Stimulated activated CD8-positive, alpha-beta memory T cell treated with anti-CD3 and anti-CD28 coated beads, Interleukin-4, amount 100 ng/mL, for 1 hour (primary cell): ENCODE measurements at places on chromosomes 16 and 17.

DNA sequence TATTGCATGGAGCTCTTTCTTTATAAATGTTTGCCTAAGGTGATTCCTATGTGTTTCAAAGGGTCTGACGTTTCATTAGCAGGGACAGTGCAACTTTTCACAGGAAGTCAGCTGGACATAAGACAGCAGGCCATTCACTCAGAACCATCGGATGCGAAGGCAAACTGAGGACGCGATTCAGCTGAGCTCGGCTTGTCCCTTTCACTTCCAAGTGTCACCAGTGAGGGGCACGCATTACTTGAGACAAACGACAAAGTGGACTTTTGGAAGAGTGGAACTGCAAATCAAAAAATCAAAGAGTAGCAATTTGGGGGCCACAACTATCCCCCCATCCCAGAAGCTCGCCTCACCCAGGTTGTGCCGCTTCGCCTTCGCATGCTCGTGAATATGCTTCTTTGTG lies 14.6 kb downstream of the USP22 start:
- no peak for DNase-seq

- DNase-seq, result no peak
Measured at GRCh38 chr16:88331989-88332920, 50.5 kb upstream of the ZNF469 start.

- DNase-seq, result no peak
Measured at GRCh38 chr16:57385083-57385482, 12.8 kb downstream of the CX3CL1 start.

DNA sequence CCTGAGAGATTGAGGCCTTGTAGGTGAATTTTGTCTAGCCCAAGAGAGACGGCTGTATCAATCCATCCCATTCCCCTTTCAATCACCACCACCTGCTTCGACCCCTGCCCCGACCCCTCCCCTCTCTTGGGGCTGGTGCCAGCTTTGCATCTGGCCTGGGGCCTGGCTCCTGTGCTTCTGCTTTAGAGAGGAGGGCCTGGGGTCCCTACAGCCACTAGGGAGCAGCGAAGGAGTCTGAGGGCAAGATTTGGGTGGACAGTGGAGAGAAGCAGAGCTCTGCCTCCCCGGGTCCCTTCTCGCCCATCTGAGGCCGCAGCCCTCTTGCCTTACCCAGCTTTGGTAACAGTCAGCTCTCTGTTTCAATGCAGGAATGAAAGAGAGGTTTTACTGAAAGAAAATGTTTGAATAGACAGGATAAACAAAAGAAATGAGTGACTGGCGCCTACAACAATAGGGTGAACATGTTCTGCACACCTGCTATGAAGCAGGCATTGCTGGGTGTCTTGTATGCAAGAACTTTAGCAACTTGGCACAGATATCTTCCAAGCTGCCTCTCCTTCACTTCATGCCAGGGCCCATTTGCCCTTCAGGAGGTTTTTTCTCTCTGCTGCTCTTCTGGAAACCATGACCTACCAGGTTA lies 57.4 kb downstream of the SLC47A1 start:
- no peak for DNase-seq

DNA sequence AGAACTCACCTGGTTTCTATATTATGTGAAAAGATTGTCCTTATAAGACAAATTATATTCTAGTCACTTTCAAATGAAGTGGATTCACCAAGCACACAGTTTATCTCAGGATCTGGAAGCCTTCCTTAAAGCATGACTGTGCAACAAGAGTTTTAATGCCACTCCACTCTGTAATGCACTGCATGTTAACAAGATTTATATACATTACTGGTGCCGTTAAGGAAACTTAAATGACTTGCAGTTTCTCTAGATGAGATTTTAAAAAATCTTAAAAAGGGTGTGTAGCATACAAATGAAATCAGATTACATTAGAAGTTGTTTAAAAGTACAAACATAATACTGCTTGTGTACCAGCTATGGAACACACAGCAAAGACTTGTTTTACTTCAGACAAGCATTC lies 150.8 kb downstream of the SNX11 start:
- DNase-seq, result no peak

DNA sequence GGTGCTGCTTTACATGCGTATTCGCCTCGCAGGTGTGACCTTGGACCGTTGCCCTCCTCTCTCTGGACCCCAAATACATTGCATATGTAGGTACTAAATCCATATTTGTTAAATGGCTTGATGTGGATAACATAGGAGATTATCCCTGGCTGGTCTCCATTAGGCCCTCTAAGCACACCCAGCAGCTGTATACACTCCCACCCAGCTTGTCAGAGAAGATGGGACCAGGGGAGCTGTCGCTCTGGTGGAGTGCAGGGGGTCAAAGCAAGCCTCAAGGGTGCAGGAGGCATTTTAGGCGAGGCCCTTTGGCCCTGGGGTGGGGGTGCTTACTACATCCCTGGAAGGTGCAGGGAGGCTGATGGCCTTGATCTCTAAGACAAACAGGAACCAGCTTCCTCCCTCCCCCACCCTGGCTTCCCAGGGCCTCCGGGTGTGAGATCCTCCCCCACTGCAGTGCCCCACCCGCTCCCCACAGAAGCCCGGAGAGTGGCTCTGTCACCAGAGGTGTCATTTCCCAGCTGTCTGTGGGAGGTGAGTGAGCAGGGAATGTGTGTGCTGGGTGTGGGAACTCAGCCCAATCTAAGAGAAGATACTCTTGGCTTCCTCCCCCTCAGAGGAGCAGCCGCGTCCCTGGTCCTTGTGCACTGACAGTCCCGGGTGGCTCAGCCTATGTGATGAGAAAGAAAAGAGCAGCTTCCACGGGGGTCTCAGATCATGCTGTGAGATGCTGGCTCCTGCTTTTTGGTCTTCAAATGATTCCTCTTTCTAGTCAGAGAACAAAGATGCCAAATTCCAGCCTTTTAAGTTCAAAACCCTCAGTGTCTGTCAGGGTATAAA lies 1.4 kb upstream of the VAMP2 start:
- no peak for DNase-seq

GRCh38 chr16:71709229-71709781 lies 15.2 kb downstream of the PHLPP2 start:
- no peak for DNase-seq
